ENCODE measurements at places on chromosomes 5 and 9.

GRCh38 chr5:116315531-116315930 lies 230.7 kb downstream of the COMMD10 start:
- DNase-seq, result no peak

GRCh38 chr5:143119291-143119769 lies 284.2 kb downstream of the NR3C1 start:
- DNase-seq, result no peak

DNA sequence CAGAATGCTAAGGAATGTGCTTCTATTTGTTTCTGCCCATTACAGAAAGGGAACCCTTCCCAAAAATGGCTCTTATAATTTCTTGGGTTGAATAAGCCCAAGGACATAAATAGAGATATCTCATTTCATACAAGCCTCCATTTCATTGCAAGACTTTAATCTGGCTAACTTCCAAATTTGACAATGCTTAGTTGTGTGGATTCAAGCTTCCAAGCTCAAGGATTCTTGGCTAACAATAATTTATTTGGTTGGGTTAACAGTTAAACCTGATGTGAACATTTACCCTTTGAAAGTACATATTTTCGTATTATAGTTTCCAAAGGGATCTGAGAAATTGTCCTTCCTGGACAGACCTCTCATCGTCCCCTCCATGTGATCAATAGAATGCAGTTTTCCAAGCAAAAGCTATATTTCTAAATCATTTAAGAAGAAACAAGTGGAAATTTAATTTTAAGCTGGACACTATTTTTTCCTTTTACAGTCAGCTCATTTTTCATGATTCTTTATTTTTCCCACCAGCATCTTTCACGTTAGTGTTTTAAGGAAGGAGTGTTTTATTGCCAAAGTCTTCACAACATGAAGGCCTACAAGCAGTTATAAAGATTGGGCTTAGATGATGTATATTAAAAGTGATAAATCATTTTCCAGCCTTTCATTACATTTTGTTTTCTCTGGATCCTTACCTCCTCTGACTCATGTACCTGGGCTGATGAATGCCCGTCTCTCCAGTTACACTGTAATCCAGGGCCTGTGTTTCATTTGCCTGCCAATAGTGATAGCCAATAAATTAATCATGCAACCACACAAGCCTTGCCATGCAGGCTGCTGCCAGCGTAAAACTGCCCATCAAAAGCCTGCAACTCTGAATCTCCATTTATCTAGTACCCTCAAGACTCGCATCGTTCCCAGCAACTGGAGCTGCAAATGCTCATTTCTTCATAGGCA lies 176.7 kb downstream of the NTRK2 start:
- DNase-seq, result no peak

DNA sequence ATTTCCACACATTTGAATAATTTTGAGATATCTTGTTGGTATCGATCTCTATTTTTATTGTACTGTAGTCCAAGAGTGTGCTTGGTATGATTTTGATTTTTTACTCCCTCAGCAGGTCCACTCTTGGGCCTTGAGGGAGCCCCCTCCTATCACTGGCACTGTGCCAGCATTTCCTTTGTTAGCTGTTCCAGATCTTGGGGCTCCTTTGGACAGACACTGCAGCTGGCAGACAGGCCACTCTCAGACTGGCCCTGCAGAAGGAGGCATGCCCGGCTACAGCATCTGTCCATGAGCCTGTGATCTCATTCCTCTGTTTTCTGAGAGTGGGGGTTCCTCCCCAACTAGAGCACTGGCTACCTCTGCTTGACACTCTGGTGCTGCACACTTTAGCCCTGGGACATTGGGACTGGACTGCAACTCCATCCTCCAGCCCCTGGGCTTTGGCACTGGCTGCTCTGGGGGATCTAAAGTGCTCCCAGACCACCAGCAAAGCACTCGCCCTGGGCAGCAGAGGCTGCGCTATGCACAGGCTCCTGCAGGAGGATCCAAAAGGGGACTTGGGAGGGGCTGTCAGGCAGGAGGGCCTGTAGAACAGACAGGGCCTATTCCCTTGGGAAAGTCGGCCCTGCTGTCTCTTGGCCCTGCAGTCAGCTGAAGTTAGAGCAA lies 271.3 kb upstream of the DMAC1 start:
- no peak for DNase-seq

DNA sequence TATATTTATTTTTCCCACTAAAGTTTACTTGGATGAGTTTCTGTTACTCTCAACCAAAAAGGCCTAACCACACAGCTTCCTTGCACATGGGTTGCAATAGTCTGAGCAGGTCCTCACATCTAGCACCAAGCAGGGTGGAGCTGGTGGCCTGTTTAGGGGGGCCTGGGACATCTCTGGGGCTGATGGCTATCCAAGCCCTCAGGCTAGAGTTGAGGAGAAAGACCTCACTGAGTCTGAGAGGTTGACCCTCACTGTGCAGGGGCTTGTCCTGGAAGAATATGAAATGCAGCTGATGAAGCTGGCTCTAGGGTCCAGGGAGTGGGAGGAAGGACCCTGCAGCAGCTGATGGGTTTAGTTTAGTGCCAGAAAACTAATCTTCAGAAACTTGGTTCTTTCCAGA lies 217.1 kb upstream of the MVB12B start:
- no peak for DNase-seq

DNA sequence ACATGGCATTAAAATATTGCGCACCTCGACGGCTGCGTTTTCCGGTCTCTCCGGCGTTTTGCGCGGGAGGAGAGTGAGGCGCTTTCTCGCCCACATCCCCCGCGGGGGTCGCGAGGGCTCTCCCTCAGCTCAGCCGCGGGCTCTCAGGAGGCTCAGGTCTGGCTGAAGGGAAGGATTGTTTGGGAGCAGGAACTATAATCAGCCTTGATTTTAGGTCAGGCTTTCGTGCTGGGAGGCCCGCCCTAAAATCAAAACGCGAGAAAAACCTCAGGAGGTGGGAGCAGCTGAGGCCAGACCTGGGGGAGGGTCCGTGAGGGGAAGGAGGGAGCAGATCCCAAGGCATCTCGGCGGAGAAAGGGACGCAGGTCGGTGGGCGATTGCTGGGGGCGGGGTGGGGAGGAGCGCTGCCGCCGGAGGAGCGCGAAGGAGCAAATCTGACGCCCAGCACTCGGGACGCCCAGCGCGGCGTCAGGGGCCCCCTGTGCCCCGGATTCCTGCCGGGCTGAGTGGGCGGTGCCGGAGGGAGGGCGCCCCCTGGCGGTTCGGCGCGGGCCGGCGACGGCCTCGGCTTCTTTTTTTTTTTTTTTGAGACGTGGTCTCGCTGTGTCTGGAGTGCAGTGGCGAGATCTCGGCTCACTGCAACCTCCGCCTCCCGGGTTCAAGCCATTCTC lies 18.7 kb upstream of the RNF130 start:
- peak; percentile 78 for DNase-seq

DNA sequence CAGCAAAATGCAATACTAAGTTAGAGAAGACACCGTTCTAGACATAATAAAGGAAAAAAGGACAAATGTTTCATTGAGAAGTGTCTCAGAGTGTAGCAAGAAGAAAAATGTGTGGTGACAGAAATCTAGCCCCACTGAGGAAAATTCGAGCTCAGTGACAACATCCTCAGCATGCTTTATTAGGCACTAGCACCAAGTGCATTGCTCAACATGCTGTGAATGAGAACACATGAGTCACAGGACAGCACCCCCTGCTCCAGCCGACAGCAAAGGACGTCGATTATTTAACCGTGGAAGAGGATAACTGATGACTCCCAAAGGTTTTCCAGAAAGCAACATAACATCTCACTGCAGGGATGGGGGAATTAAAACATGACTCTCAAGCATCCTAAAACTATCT lies 182.7 kb downstream of the GNAQ start:
- DNase-seq, result no peak

DNA sequence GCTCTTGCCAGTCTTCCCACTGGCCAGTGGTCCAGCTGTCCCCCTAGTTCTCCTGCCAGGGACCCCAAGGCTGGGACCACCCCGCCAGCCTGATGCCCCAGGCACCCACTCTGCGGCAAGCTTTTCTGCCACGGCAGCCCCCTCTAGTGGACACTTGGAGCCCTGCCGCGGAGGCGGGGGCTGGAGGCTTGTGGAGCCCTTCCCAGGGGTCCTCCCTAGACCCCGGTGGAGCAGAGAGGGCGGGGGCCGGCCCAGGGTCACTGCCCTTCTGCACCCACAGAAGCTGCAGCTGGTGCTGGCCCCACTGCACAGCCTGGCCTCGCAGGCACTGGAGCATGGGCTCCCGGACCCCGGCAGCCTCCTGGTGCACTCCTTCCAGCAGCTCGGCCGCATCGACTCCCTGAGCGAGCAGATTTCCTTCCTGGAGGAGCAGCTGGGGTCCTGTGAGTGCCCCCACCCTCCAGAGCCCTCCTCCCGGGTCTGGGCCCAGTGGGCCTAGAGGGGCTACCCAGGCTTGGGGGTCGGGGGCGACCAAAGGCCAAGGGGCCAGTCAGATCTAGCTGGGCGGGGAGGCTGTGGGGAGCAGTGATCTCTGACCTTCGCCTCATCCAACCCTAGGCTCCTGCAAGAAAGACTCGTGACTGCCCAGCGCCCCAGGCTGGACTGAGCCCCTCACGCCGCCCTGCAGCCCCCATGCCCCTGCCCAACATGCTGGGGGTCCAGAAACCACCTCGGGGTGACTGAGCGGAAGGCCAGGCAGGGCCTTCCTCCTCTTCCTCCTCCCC lies 9.1 kb downstream of the EGFL7 start:
- peak; percentile 37 for DNase-seq
